ENCODE measurements at places on chromosomes 3 and 15.

GRCh38 chr3:187063286-187064121 is 75.8 kb downstream of the RPL39L start:
- DNase-seq = no peak

- DNase-seq = no peak
Observed at GRCh38 chr3:104520228-104520655, 846.5 kb upstream of the ALCAM start.

DNA sequence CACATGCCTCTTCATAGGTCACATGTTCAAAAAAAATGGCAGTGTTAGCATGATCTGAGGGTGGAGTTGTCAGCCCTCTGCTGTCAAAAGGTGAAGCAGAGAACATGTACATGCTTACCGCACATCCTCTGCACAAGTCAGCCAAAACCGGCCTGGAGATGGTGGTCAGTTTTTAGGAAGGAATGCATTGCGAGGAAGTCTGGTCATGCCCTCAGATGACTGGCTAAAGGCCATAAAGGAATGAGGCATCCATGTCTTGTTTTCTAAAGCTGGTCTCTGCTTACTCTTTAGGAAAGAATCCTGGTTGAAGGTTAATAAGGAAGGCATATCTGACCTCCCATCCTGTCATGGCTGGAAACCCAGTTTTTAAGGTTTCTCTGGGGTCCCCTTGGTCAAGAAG is 292.0 kb upstream of the CCDC54 start:
- no peak for DNase-seq

DNA sequence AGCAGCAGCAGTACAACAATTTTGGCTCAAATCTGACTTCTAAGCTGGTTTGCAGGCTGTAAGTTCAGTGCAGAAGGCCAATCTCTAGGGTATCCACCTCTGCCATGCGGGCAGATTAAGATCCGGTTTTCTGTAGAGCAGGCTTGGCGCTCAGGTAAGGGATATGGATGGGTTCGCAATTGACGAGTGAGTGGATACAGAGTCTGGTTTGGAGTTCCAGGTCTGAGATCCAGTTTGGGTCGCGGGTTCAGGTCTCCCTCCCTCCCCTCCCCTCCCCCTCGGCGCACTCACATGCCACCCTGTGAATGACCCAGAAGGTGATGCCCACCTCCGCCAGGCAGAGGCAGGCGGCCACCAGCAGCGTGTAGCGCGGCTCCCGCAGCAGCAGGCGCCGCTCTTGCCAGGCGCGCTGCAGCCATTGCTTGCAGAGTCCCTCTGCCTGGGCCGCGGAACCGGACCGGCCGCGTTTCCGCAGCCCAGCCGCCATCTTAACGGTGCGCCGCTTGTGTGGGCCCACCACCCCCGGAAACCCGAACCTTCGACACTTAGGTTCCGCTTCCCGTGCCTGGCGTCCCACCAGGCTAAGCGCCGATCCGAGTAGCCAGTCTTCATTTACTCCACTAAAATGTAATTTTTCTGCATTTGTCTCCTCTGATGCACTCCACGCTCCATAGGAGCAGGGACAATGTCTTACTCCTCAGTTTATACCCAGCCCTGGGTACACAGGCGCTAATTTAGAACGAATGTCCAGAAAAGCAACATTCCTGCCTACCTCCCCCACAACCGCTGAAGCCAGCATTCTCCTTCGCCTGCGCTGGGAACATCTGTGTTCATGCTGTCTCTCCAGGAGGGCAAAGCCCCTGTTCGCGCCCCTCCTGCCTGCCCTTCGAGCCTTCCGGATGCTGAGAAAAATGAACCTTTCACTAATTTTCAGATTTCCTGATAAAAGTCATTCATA is at the start of gene ALG3:
Gene ALG3, minus strand, starts transcription at position 509 of the 958 bp plus-strand sequence. Its CDS starts 22 bp downstream, at position 487.
- DNase-seq = peak; percentile 94

DNA sequence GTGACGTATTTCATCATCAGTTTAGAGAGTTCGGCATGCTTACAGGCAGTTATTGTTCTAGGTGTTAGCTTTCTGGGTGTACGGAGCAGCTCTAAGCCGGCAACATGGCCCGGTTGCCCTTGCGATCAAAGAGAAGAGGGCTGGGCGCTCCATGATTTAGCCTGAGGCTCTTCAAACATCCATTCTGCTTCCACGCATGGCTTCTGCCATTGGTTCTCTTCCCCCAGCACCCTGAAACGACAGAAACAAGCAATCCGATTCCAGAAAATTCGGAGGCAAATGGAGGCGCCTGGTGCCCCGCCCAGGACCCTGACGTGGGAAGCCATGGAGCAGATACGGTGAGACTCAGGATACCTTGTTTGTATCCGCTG is 574 bp downstream of the NGRN start:
- peak; percentile 36 for DNase-seq

- DNase-seq = no peak
Observed at GRCh38 chr15:58929891-58930416, 3.5 kb downstream of the SLTM start.

GRCh38 chr3:100968932-100969906 is 24.0 kb downstream of the ABI3BP start:
- no peak for DNase-seq

GRCh38 chr3:2934541-2934940 is 175.6 kb downstream of the IL5RA start:
- no peak for DNase-seq

DNA sequence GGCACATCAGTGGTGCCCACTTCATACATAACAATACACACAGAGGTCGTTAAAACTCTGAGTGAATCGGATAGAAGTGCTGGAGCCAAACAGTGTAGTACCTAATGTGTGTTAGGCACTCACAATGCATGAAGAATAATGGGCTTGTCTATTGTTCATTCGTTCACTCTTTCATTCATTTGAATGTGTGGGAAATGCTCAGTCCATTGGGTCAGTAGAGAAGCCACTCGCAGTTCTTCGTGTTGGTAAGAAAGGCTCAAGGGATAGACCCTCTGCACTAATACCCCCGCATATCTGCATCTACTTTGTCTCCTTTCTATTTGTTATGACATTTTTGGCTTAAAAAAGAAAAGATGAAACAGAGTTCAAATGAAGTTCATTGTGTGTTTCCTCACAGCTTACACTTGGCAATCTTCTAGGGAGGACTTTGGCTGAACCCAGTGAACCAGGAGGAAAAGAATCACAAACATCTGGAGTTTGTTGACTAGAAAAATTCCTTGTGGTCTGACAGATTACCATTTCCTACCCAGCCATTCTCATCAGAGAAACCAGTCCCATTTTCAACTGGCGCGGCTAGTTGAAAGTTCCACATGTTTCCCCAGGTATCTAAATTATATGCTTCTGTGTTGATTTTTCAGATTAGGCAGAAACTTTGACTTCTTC is 32.8 kb upstream of the MFSD1 start:
- DNase-seq = no peak

Measured in suppressor macrophage treated with lipopolysaccharide for 4 hours (primary cell).